NCI-H187 treated with DMSO at 0.1 percent for 48 hours (cell line): ENCODE measurements at places on chromosomes 2 and 18.

DNA sequence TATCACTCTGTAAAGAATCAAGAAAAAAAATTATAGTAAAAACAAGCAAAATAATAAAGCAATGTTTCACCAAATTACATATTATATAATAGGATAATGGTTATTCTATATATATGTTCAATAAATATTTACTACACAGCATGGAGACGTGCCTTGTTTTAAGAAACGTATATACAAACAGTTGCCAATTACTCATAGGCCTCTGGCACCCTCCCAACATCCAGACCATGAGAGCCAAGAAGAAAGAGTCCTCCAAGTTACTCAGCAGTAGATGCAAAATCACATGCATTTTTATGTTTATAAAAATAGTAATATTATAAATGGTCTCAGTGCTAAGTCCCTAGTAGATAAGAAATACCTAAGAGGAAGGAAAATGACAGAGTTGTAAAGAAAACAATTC, 64.8 kb downstream of the REV1 start:
- DNase-seq = no peak

GRCh38 chr2:18232731-18233438, 327.6 kb downstream of the RDH14 start:
- no peak for DNase-seq

GRCh38 chr2:169673921-169674320, 20.3 kb downstream of the CFAP210 start:
- no peak for DNase-seq

DNA sequence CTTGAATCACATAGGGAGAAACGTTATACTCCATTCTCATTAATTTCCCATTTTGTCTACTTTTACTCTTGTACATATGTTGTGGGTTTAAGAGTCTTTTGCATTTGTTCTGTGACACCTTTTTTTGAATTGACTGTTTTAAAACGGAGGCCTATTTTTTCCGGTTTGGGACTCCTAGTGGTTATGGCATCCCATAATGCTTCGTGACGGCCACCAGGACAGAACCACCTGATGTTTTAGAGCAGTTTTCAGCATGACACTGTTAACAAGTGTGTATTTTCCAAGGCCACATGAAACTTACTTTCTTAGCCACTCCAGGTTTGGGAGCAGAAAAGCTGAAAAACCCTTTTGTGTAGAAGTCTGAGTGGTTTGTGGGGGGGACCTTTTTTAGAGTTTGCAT, 8.4 kb downstream of the SOX11 start:
- no peak for DNase-seq

DNA sequence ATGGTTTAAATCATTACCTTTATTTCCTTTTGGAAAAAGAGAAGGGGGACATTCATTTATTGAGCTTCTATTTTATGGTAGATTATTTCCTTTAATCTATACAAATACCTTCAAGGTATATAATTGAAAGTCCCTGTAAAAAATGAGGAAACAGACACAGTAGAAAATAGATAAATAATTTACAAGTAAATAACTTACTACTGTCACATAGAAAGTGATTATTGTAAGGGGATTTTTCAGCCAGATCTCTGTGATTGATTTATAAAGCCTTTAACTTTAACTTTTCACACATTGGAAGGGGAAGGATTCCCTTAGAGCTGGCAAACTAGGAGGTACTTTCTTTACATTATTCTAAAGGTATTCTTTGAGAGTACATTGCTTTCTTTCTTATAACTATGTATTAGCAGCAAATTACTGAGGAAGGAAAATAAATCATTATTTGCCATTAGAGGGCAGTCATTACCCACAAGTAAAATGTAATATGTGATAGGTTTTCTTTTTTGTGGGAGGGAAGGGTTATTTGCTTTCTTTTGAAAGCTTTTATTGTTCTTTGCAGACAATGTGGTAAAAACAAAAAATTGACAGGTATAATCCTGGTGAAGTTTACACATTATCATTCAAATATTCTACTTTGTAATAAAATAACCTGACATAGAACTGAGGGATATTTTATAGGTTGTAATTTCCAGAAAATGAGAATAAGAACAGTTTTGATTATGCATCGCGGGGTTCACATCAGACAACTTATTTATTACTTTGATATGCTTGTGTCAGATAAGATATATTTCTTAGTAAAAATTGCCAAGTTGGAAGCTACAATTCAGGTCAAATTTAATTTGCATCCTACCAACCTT, 24.8 kb upstream of the RPE start:
- DNase-seq = no peak

GRCh38 chr2:134445985-134446382, 192.1 kb downstream of the MGAT5 start:
- DNase-seq = no peak
